Activated naive CD4-positive, alpha-beta T cell (primary cell): ENCODE measurements at places on chromosomes 1 and 21.
A peak's percentile ranks its signal among the peaks of the same experiment; 100 is the strongest.

DNA sequence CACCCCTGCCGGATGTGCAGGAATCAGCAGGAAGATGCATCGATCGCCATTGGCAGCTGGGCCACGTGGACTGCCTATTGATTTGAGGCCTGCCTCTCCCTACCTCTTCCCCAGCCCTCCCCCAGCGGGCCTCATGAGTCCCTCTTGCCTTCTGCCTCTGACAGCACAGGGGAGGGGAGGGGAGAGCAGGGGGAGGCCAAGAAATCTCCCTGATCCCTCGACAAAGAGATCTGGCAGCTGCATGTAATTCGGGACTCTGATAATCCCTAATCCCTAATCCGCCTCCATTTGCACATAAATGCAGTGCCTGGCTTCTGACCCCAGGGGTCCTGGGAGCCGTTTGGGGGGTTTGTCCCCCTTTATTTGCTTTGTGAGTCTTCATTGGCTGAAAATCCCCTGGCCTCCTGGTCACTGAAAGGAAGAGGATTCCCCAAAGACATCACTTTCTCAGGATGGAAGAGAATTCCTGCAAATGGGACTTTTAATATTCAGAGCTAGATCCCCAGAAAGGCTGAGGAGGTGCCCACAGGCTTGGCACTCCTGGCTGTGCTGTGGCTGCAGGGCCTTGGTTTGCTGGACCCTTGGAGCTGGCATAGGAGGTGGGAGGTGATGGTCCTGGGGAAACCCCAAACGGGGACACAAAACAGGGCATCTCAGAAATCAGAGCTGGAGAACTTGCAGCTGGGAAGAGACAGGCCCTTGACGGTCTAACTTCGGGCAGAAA, 239.4 kb upstream of the POU3F1 start:
- no peak for DNase-seq

GRCh38 chr1:39051956-39052355, 25.8 kb downstream of the NDUFS5 start:
- DNase-seq: no peak

DNA sequence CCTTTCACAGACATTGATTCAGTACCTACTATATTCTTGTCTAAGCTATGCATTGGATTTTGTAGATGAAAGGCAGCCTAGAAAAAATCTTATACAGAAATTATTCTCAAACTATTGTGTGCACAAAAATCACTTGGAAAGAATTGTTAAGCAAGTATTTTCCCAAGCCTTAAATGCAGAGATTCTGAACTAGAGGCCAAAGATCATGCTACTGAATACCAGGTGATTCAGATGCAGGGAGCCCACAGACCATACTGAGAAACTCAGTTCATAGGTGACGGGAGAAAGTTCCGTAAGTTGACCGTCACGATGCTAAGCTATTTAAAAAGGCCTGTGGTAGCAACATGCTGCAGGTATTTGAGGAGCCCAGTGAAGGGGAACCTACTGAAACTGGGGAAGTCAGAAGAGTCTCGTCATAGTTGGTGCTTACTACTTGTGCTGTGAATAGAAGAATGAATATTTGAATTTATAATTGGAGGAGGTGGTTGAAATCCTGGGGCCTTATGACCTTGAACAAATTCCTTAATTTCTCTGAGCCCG, 150.8 kb downstream of the NFIA start:
- no peak for DNase-seq

DNA sequence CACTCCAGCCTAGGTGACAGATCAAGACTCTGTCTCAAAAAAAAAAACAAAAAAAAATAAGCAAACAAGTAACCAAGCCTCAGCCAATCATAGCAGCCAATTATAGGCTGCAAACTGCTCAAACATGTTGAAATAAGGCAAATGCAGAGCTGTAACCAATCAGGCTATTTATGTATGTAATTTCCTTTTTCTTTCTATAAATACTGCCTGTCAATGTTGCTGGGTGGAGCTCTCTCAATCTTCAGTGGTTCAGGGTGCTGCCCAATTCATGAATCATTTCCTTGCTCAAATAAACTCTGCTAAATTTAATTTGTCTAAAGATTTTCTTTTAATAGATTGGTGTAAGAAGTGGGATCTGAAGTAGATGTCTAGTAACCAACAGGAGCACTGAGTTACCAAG, 11.6 kb upstream of the CD1D start:
- no peak for DNase-seq

DNA sequence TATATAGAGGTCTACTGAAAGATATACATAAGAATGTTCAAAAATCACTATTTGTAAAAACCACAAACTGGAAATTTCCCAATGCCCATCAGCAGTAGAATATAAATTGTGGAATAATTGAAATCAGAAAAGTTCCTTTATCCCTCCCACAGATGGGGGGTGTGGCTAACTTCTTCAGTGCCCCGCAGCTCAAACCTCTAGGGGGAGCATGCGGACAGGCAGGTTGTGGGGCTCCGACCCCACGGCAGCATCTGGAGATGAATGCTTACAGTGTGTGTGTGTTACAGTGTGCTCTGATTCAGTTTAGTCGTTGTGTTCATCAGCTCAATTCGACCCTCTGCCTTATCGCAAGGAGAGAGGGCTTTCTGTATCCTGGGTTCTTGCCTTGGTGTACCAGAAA, 262.1 kb upstream of the LRRC7 start:
- no peak for DNase-seq

GRCh38 chr21:41509733-41510132, 1.8 kb upstream of the TMPRSS2 start:
- no peak for DNase-seq

DNA sequence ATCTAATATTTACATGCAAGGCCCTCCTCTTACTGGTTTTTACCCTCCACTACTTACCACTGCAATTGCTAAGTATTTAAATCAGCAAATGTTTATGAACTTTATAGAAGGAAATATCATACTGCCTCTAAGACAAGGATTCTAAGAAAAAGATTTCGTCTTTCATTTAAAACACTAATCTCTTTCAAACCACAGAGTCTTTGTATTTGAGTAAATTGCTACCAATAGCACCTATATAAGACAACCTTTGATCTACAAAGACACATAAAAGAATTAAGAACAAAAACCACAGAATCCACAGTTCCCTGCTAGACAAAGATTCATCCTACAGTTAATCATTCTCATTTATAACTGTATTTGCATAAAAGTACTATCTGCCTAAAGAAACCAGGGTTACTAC, 37.6 kb downstream of the RNF115 start:
- DNase-seq: no peak

GRCh38 chr1:180170546-180171151, 16.0 kb downstream of the QSOX1 start:
- no peak for DNase-seq

- no peak for DNase-seq
Measured at GRCh38 chr1:67644566-67644965, 40.4 kb upstream of the GADD45A start.

DNA sequence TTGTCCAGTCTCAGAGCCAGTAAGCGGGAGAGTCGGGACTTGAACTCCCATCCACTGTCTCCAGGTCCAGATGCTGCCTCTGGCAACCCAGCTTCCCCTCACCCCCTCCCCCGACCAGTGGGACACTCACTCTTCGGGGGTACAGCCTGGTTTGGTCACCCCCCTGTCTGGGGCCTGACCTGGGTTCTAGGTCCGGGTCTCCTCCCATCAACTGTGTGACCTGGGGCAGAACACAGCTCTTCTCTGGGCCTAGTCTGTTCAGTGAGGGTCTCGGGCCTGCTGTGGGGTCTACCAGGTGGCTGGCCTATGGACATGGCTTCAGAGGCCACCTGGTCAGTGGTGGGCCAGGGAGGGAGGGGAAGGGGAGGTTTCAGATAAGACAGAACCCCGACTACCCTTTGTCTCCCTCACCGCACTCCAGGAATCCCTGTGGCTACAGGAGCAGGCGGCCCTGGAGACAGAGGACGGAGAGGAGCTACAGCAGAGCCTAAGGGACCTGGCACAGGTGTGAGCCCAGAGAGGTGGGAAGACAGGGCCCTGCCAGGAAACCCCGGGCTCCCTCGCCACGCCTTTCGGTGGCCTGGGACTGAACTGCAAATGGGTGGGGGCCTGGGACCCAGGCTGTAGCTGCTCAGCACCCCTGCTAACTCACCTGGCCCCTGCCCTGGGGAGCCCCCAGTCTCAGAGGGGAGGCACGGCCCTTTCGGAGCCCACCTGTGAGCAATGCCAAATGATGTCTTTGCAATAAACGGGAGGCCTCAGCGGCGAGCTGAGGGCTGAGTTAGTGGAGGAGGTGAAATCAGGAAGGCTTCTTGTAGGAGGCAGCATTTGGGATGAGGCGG, 4.1 kb upstream of the NBPF3 start:
- DNase-seq: no peak

GRCh38 chr1:197838836-197839235, 63.6 kb upstream of the DENND1B start:
- DNase-seq: no peak

DNA sequence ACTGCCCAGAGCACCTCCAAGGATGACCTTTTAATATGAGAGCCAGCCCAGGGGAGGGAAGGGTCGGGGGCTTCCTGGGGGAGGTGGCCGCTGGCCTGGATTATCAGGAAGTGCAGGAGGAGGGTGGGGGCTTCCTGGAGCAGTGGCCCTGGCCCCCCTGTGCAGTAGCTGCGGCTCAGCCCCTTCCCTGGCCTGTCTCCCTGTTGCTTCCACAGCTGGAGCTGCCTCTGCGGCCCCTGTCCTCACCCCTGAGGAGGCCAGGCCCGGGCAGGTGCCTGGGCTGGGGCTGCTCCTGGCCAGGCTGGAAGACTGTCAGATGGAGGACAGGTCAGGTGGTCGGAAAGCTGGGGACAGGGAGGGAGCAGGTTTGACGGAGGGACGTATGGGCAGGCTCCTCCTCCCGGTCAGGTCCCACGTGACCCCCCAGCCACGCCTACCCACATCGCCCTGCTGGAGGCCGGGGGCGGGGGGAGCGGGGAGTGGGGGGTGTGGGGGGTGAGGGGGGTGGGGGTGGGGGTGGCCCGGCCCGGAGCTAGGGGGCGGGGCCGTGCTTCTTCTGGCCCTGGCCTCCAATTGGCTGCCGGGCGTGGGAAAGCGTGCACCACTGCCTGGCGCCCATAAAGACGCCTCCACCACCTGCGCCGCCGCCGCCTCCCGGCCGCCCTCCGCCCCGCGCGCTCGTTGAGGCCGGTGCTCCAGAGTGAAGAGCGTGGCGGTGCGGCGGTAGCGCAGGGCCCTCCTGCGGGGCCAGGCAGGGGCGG, 10.2 kb upstream of the TNFRSF14 start:
- DNase-seq: peak; percentile 47

DNA sequence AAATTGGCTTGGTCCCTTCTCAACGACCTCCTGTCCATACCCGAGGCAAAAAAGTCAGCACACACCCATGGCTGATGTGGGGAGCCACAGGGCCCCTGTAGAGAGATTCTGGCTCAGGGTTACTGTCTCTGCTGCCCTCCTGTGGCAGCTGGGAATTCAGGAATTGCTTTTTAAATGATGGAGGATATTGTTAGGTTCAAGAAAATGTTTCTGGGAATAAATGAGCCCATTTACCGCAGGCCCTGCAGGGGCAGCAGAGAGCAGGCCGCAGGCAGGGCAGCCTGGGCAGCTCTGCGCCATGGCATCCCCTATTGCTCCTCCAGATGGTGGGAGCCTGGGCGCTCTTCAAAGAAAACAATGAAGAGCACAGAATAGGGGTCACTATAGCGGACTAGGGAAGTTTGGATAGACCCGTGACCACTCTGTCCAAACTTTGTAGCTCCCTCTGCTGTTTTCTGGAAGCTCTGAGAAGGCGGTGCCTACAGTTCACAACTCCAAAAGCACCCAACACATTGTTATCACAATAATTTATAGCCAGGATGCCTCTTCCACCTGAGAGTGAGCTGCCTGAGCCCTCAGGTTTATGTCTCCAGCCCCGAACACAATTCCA, 201.1 kb downstream of the BACH1 start:
- no peak for DNase-seq

DNA sequence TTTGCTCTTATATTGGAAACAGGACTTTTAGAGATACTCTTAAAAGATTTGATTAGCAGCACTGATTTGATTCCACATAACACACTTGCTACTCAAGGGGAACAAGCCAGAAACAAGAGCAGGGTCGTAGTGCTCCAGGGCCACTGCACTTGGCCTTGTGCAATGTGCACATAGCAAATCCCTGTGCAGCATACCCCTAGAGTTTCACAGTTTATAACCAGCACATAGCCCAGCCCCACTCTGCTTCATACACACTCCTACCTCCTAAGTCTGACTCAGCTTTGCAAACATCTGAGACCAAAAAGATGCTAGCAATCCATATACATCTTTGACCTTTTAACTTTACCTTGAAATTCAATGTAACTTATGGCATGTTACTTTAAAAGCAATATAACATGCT, 157.6 kb downstream of the VAV3 start:
- DNase-seq: no peak

GRCh38 chr1:162645666-162646065, 13.4 kb downstream of the DDR2 start:
- no peak for DNase-seq

DNA sequence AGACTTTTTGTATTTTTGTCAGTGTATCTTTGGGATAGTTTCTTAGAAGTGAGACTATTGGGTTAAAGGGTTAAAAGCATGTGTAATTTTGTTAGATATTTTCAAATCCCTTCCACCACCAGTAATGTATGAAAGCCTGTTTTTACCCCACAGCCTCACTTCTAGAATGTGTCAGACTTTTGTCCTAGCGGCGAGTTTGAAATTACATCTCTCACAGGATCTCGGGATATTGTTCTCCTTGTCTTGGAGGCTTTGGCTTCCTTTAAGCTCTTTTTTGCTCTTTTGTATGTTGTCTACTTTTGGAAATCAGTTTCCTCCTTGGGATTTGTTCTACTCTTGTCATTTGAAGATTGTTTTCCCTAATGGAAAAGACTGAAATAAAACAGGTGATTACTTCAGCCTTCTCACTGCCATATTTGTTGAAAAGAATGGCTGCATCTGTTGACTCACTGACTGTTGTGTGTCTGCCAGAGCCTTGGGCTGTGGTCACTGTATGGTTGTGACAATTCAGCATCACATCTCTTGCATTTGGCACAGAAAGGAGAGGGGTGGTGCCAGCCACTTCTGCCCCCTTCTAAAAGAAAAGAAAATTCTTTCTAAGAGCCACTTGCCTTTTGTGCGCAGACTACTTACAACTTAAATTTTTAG, 22.6 kb downstream of the ST3GAL3 start:
- DNase-seq: no peak

GRCh38 chr1:245978915-245979314, 528.2 kb downstream of the SMYD3 start:
- DNase-seq: no peak

DNA sequence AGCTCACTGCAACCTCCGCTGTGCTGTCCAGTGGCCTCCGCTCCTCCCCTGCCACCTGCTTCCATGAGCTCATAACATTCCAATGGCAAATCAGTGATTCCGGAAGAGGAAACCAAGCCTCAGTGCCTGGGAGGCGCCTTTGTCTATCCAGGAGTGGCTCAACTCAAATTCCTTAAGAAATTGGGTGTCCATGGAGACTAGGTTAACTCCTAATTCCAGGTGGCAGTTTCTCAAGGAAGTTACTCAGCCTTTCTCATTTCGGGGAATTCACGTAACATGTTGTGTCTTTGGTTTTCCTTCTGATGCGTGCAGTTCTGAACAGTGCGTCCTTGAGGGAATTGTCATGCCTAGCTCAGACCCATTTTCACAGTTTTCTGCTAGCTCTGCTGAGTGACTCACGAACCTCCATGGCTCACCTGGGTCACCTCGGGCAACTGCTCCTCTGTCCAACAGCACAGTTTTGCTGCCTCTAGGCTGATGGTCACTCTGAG, 89.9 kb upstream of the DSCAM start:
- no peak for DNase-seq

GRCh38 chr1:235567812-235568503, 63.7 kb upstream of the B3GALNT2 start:
- no peak for DNase-seq

GRCh38 chr1:19385869-19386591, 73.9 kb downstream of the SLC66A1 start:
- DNase-seq: no peak
